ENCODE measurements at places on chromosomes 4 and X.

- no peak for DNase-seq
Observed at GRCh38 chrX:32894679-32895078, 316.7 kb downstream of the DMD start.

GRCh38 chrX:44897539-44897938 lies 24.6 kb downstream of the KDM6A start:
- DNase-seq: no peak

GRCh38 chr4:54723220-54723619 lies 65.5 kb downstream of the KIT start:
- DNase-seq: no peak

DNA sequence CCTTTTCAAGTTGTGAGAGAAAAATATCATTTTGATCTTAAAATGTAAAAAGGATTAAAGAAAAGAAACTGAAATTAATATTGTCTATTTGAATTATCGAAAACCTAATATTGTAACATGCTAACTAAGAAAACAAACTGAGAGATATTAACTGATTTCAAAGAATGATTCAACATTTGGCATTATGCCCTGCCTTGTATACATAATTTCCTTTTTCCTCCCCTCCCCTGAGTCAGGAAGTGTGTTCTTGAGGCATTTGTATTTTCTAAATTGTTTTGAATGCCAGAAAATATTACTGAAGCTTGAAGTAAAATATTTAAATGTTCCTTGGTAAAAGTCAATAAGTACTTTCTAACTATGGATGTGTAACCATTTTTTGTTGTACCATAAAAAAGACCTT lies 49.4 kb downstream of the RPS6KA3 start:
- no peak for DNase-seq

DNA sequence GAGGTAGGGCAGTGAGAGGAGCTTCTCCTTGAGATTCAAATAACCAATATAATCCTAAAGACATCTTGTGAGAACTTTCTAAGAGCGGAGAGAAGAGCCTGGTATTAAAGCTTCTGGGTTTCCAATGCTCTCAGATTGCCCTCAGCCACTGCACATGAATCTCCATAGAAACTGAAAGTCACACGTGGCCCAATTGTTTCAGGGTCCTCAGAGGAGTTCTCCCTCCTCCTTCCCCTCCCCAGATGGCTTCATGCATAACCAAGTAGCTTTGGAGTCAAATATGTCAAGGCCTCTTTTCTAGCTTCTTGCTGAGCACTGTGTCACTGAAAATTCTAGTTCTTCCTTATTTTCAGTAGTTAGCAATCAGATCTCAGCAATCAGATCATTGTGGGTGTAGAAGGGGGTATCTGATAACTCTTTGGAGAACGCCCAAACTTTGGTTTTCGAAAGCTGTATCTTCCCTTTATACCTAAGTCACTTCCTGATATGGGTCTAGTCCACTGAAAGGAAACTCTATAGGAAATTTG lies 2.2 kb downstream of the BTK start:
- no peak for DNase-seq

- no peak for DNase-seq
Observed at GRCh38 chrX:11764602-11765067, 6.6 kb downstream of the MSL3 start.

DNA sequence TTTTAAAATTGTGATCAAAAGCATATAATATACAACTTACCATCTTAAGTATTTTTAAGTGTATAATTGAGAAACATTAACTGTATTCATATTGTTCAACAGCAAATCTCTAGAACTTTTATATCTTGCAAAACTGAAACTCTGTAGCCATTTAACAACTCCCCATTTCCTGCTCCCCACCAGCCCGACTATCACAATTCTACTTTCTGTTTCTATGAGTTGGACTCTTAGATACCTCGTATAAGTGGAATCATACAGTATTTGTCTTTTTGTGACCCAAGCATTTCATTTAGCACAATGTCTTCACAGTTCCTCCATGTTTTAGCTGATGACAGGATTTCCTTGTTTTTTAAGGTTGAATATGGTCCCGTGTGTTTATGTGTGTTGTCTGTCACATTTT lies 106.0 kb downstream of the LRBA start:
- DNase-seq: no peak

GRCh38 chrX:124272370-124272982 lies 60.0 kb upstream of the TEX13D start:
- no peak for DNase-seq

- no peak for DNase-seq
Observed at GRCh38 chr4:25901030-25901430, 13.0 kb upstream of the SMIM20 start.

- no peak for DNase-seq
Observed at GRCh38 chrX:108025954-108026600, 18.8 kb upstream of the VSIG1 start.

GRCh38 chrX:80578517-80579105 lies 158.4 kb downstream of the TENT5D start:
- no peak for DNase-seq

GRCh38 chr4:15577508-15577907 lies 77.6 kb downstream of the FBXL5 start:
- no peak for DNase-seq

DNA sequence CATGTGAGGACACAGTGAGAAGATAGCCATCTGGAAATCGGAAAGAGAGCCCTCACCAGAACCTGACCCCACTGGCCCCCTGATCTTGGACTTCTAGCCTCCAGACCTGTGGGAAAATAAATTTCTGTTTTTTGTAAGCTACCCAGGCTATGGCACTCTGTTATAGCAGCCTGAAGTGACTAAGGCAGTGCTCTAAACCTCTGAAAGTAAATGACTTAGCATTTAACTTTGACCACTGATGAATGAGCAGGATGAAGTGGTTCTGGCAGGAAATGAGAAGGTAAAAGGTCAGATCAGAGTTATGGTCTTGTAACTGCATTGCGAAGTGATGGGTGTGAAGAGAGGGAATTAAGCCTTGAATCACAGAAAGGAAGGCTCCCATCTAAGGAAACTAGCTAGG lies 17.0 kb downstream of the GPAT3 start:
- DNase-seq: no peak

- DNase-seq: no peak
Observed at GRCh38 chr4:11631416-11631815, 202.7 kb upstream of the HS3ST1 start.

DNA sequence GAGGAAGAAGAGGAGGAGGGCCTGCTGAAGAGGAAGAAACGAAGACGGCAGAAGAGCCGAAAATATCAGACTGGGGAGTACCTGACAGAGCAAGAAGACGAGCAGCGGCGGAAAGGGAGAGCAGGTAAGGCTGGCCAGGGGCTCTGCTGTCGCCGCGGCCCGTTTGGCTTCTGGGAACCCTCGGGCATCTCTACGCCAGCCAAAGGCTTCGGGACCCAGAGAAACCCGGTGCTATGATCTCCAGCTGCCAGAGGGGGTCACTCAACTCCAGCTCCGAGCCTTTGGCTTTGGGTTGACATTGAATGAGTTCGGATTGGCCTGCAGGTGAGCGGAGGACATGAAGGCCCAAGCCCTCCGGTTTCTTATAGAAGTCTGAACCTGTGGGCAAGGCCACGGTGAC lies 42.8 kb downstream of the BCORL1 start:
- DNase-seq: no peak

DNA sequence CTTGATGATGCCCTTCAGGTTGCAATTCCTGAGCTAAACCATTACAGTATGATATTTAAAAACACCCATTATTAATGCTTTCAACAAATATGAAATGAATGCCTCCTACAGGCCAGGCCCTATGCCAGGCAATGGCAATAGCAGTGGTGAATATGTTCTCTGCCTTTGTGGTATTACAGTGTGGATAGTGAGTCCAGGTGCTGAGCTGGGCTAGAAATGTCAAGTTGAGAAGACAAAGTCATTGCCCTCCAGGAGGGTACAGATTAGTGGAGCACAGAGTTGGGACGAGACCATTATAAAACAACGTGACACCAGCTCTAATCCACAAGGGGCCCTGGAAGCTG lies 81.9 kb downstream of the RBM47 start:
- DNase-seq: no peak

DNA sequence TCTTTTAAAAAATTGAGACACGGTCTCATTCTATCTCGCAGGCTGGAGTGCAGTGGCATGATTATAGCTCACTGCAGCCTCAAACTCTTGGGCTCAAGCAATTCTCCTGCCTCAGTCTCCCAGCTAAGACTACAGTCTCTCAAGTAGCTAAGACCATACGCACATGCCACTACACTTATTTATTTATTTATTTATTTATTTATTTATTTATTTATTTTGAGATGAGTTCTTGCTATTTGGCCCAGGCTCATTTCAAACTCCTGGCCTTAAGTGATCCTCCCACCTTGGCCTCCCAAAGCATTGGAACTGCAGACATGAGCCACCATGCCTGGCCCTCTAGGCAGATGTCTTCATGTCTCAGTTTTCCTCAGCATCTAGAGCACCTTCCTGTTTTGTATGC lies 482.2 kb downstream of the CFAP47 start:
- DNase-seq: no peak

GRCh38 chr4:177091515-177091914 lies 218.2 kb upstream of the NEIL3 start:
- no peak for DNase-seq

- DNase-seq: no peak
Observed at GRCh38 chrX:131693359-131693758, 149.5 kb downstream of the OR13H1 start.

DNA sequence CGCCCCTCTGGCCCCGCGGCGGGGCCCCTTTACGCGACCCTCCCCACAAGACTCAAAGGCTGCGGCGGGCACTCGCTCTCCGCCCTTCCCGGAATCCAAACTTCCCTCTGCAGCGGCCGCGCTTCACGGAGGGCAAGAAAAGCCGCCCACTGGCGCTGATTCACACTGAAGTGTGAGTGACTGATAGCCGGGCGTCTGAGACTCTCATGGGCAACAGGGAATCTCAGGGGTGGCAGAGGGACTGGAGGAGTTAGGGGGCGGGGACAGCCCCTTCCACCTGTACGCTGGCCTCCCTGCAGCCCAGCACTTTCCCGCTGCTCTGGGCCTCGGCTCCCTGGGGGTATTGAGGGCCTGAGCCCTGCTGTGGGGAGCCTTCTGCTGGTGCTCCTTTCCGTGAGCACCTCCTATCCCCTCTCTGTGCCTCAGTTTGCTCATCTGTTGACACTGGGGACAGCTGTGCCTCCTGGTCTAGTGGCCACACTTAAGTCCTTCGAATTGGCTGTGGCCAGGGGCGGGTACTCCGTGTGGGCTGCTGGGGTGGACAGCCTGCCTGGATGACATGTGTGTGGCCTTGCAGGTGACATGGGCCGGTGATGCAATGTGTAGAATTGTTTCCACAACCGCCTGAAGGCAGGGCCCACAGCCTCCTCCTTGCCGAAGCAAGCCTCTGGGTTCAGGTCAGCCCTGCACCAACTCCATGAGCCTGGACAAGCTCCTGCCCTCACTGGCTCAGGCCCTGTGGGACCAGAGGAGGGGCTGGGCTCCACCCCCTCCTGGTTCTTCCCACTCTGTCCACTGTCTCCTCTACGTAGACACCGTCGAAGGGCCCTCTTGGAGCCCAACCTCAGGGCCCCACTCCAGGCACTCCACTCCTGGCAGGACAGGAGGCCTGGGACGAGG lies 951 bp downstream of the SH3BP2 start:
- no peak for DNase-seq

GRCh38 chr4:3252831-3253641 lies 4.1 kb downstream of the MSANTD1 start:
- DNase-seq: no peak

GRCh38 chr4:95439071-95439470 lies 109.7 kb downstream of the UNC5C start:
- DNase-seq: no peak

- no peak for DNase-seq
Observed at GRCh38 chr4:6916069-6916586, 6.5 kb downstream of the TBC1D14 start.

- DNase-seq: no peak
Observed at GRCh38 chr4:99856166-99856565, 38.1 kb downstream of the LAMTOR3 start.

GRCh38 chr4:165922747-165923146 lies 49.7 kb downstream of the TLL1 start:
- no peak for DNase-seq

DNA sequence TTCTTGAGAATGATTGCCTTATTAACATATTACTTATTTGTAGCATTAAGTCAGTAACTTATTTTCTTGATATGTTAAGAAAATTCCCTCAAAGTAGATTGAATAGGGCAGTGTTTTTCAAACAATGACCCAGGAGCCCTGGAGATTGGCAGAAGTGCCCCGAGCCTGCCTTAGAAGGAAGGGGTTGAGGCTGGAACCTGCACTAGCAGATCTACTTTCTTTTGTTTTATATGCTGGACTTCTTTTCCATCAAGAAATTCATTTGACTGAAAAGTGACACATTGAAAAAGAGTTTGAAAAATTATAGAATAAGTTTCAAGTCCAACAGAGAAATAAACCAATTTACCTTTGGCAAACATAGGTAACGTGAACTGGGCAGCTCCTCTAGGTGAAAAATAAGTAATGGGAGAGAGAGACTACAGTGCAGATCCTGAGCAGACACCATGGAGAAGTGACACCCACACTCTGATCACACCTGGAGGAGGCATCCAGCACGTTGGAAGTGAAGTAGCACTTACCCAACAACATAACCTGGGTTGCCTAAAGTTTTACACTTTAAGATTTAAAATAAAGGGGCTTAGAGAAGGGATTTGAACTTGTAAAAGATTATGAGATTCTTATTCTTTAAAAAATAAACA lies 18.6 kb downstream of the ARSJ start:
- DNase-seq: no peak

- no peak for DNase-seq
Observed at GRCh38 chr4:103753868-103754653, 34.3 kb upstream of the TACR3 start.

DNA sequence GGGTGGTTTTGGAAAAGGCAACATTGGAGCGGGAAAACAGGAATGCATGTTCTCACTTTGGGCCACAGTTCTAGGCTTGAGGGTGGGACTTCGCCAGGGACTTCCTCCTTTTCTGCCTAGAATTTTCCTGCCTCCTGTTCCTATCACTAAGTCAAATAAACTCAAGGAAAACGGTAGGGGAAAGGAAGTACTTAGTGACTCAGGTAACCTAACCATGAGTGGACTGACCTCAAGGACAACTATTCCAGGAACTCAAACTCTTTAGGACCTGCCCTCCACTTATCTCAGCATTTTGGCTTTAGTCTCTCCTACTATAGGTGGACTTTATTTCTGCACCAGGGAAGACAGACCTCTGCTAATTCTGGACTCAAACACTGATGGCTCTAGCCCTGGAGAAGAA lies 281.7 kb downstream of the ZNF674 start:
- no peak for DNase-seq

- no peak for DNase-seq
Observed at GRCh38 chr4:168440442-168441264, 39.6 kb downstream of the DDX60L start.

DNA sequence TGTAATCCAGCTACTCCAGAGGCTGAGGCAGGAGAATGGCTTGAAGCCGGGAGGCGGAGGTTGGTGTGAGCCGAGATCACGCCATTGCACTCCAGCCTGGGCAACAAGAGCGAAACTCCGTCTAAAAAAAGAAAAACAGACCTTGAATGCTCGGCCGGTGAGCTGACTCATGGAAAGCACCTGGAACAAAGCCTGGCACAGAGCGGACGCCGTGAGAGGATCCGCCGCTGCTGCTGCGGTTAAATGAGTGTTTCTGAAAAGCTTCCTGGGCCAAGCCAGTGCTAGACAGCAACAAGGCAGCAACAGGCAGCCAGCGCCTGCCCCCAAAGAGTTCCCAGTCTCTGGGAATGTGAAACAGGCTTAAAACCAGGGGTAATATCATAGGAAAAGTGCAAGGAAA lies 186.4 kb downstream of the AFAP1 start:
- no peak for DNase-seq

GRCh38 chr4:17707671-17708070 lies 73.8 kb downstream of the FAM184B start:
- DNase-seq: no peak

All from activated naive CD8-positive, alpha-beta T cell treated with anti-CD3 and anti-CD28 coated beads, Interleukin-2, amount 50 U/mL, for 16 hours (primary cell).